Esophagus squamous epithelium (tissue), 5 donors: ENCODE measurements at places on chromosomes 5 and 9.

DNA sequence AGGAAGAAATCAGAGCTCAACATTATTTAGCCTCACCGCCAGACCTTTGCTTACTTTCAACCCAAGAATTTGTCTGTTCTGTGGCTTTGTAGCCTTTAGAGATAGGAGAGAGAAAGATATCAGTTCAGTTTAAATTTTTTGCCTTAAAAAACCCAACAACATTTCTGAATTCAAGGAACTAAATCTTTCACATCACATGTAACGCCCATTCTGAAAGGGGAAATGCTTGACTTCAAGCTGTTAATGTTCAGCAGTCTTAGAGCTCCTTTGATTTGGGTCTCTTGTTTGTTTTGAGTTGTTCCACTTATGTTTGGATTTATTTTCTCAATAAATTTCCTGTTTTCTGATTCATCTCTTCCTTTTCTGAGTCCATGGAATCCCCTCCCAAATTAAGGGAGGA is 294.5 kb downstream of the ARHGAP26 start:
- no peak for DNase-seq

DNA sequence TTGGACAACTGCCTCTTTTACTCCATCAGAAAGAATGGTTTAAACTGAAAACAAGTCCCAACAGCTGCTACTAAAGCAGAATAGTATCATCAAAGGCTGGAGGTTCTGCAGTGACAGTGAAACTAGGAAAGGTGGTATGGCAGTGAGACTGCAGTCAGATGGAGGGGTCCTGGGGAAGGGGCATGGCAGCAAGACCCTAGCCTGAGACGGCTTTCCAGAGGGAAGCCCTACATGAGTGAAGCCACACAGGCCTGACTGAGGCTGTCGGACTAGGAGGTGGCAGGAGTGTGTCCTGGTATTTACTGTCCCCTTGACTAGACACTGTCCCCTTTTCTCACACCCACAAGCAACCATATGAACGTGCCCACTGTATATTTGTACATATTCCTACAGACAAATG is 40.4 kb upstream of the IPPK start:
- no peak for DNase-seq

DNA sequence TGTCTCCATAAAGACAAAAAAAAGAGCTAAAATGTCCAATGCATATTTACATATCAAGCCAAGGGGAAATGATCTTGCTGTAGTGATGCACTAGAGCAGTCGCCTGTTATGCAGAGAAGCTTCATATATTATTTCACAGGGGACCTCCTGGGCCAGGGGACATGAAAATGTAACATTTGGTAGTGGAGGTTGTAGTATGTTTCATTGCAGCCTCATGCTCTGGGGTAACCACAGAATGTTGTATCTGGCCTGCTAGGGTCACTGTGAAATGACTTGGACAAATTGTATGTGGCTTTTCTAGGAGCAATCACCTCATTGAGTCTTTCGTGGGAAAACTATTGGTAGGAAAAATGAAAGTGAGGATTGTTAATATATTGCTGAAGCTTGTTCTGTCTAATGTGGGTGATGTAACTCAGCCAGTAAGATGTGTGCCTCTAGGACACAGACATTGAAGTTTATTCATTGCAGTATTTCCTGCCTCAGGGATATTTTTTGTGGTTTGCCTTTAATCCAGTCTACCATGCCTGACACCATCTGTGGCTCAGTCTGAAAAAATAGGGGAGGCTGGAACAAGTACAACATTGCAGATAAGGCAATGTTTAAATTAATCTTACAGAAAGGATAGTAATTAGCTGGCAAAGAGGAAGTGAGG is 430.8 kb upstream of the TNC start:
- no peak for DNase-seq

DNA sequence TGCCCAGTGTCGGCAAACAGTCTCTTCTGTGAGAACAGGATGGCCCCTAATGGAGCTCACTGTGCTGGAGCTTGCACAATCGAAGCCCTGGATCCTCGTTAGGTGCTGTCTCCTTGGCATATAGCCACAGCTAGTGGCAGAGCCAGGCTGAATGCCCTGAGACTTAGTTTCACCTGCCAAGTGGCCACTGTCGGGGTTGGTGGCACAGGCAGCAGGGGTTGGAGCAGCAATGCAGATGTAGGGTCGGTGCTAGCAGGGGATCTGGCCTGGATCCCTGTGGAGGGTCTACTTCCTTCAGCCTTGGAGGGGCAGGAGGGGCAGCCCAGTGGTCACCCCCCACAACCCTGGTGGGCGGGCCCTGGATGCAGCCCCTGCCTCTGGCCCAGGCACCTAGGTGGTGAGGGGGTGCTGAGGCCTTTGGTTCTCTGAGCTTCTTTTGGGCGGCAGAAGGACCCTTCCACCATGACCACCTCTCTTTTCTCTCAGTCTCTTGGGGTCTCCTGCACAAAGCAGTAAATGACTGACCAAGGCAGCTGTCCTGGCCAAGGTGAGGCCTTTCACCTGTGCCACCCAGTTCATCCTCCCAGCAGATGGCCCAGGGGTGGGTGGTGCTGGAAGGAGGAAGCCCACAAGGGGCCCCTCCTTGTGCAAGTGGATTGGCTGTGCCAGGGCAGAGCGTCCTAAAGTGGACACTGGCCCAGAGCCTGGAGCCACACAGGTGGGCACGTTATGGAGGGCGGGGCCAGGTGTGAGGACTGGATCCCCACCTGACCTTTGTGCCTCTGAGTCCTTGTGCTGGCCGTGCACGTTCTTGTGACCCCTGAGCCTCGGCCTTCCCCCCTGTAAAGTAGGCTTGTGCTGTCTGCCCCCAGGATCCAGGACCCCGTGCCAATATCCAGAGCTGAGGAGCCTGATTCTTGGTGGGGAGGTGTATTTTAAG is 44.8 kb downstream of the PHF2 start:
- DNase-seq: no peak

DNA sequence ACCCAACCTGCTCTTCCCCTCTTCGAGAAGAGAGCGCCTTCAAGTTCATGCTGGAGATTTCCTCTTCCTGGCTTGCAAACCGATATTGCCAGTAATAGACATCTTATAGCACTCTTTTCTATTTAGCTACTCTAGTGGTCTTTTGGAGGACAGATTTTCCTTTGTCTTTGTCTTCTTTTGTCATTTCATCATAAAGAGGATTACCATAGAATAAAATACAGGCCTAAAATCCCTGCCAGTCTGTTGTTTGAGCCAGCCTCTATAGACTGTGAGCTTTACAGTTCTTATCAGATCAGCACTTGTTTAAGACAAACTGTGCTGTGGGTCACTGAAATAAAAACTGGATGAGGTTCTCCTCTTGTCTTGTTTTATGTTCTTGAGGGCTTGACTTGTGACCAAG is 802.8 kb downstream of the NR2F1-AS1 start:
- no peak for DNase-seq

DNA sequence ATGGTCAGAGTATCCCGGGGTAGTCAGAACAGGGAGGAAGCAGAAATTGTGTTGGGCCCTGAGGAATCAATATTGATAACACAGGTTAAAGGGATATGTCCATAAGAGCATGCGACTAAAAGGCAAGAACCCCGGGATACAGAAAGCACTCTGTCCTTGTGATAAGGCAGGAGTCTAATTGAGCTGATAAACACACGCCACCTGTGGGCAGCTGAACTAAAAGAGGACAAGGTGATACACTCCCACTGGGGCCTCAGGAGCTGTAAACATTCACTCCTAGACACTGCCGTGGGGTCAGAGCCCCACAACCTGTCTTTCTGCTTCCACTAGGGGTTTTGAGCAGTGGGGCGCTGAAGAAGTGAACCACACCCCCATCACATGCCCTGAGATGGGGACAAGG is 144.7 kb upstream of the MPDZ start:
- DNase-seq: no peak

GRCh38 chr5:42666869-42667268 is 89.7 kb upstream of the CCDC152 start:
- DNase-seq: no peak

DNA sequence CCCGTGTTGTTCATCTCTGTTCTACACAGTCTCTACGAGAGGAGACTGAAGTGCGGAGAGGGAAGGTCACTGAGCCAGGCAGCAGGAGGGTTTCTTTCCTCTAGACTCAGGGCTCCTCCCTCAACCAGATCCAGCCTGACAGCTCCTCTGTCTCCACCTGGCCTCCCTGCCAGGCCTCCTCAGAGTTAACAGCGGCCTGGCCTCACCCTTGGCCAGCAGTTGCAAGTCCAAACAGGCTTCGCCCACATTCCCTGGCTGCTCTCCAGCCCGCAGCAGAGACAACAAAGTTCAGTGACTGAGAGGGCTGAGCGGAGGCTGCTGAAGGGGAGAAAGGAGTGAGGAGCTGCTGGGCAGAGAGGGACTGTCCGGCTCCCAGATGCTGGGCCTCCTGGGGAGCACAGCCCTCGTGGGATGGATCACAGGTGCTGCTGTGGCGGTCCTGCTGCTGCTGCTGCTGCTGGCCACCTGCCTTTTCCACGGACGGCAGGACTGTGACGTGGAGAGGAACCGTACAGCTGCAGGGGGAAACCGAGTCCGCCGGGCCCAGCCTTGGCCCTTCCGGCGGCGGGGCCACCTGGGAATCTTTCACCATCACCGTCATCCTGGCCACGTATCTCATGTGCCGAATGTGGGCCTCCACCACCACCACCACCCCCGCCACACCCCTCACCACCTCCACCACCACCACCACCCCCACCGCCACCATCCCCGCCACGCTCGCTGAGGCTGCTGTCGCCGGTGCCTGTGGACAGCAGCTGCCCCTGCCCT is at the start of gene HRCT1:
HRCT1 (plus strand) TSS at position 291 of the 768 bp plus-strand sequence; CDS start at position 377, 86 bp downstream.
- DNase-seq: no peak
